GM23248 (cell line): ENCODE measurements at places on chromosomes 4 and X.

- no peak for DNase-seq
These were observed 71.5 kb downstream of the CYTL1 start for GRCh38 chr4:4947721-4948120.

- DNase-seq = peak; percentile 55
These were observed 59.8 kb downstream of the ARSJ start for GRCh38 chr4:113919611-113920010.

DNA sequence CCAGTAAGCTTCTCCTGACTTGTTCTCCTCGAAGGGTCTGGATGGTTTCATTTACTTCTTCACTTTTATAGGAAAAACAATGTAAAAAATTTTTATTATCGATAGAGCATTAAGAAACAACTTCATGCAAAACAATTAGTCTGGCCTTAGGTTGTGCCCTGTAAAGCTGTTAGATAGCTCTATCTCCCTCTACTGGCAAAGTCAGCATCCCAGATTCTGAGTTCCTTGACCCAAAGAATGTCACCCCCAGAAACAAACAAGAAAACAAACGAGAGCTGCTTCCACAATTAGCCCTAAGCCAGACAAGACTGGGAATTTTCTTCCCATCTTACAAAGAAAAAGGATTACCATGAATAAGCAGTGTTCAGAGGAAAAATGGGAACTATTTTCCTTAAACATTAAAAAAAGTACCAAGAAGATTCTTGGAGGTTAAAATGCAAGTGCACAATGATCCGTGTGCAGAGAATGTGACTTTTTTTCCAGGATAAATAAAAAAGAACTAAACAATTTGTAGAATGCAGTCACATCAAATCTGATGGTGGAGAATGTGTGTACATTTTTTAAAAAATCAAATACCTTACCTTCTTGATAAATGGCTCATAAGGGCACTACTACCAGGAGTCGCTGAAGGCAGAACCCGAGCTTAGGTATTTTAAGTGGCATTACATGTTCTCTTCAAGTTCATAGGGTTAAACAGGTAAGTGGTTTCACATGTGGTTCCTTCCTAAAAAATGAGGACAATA, 293.2 kb downstream of the FBXO8 start:
- peak; percentile 68 for DNase-seq

- DNase-seq = peak; percentile 41
These were observed 90.0 kb downstream of the AREG start for GRCh38 chr4:74534936-74535335.

DNA sequence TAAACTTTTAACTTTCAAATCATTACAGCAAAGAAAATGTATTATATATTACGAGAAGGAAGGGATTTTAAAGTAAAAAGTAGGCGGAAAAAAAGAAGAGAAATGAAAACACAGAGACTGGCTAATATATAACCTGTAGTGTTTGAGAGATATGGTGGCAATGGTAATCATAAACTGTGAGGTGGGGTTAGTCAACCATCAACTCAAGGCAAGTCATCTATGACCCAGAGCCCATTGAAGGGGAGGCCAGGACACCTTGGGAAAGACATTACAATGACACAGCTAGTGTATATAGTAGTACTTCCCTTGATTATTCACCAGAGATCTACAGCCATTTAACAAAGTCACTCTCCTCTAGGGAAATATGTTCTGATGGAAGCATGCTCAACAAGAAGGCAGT, 423.9 kb upstream of the PITX2 start:
- DNase-seq = no peak

DNA sequence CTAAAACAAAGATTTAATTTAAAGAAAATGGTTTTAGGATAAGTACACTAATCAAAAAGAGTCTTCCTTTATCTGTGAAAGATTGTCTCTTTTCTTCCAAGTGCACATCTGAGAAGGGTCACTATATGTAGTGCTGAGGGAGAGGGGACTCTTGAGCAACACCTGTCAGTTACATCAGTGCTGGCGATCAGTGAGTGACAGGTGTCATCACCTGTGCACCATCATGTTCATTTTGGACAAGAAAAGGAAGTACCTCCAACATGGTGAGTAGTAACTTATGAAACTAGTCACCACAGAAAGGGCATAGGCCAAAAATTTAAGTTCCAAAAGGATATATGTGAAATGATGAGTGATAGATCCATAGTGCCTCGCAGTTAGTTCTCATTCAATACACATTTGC, 55.7 kb downstream of the MCUB start:
- no peak for DNase-seq

- no peak for DNase-seq
These were observed 12.9 kb downstream of the TMEM131L start for GRCh38 chr4:153479101-153479500.

- no peak for DNase-seq
These were observed 20.1 kb upstream of the UVSSA start for GRCh38 chr4:1326751-1327525.

- no peak for DNase-seq
These were observed 4.2 kb downstream of the SLC49A3 start for GRCh38 chr4:684623-685327.

GRCh38 chr4:46270986-46271596, 118.8 kb downstream of the GABRA2 start:
- DNase-seq = peak; percentile 55

GRCh38 chrX:50812995-50813842, 775 bp downstream of the SHROOM4 start:
- DNase-seq = peak; percentile 77

- DNase-seq = no peak
These were observed 57.6 kb downstream of the SH3KBP1 start for GRCh38 chrX:19829814-19830213.

DNA sequence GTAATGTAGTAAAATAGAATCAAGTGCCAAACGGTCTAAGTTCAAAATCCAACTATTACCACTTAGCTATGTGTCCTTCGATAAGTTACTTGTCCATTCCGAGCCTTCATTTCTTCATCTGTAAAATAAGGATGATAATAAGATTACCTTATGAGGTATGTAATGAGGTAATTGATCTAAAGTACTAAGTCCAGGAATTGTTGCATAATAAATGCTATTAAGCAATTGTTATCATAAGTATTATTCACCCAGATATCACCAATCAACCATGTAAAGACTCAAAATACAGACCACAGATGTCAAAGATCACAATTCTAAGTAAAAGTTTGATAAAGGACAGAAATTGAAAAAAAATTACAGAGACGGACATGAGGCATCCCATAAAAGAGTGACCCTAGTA, 168.4 kb upstream of the POU3F4 start:
- no peak for DNase-seq

DNA sequence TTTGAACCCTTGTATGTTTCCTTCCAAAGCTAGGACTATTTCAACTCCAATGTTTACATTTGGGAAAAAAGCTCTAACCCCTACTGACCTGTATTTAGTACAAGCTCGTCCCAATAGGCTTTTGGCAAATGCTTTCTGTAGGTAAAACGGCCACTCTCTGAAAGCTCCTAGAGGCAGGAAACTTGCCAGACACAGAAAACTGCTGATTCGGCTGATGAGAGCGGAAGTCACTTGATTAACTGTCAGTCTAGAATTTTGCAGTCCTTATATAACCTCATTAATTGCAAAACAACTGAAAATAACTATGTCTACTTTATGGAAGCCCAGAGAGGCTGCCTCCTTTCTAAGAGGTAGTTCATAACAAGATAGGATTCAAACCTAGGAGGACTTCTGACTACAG, 108.1 kb downstream of the TSPAN7 start:
- no peak for DNase-seq

- DNase-seq = no peak
These were observed 77.4 kb downstream of the CLNK start for GRCh38 chr4:10607206-10607605.

- DNase-seq = no peak
These were observed 9.3 kb downstream of the RNF4 start for GRCh38 chr4:2478229-2478628.

DNA sequence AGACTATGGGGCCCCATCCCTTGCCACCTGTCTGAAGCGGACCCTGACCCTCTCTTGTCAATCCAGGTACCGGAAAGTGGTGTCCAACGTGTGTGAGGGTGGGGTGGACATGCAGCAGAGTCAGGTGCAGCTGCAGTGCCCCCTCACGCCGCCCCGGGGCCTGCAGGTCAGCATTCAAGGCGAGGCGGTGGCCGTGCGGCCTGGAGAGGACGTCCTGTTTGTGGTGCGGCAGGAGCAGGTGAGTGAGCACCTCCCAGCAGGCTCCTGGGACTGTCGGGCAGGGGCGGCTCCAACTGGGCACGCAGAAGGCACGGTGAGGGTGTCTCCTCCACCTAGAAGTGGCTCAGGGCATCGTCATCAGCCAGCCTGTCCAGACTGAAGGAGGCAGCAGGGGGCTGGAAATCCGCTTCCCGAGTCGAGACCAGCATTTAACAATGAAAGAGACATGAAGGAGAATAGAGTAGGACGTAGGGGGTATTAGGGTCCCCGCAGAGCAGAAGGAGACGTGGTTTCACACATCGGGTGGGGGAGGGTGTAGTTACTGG, 221.6 kb downstream of the AFAP1 start:
- no peak for DNase-seq

DNA sequence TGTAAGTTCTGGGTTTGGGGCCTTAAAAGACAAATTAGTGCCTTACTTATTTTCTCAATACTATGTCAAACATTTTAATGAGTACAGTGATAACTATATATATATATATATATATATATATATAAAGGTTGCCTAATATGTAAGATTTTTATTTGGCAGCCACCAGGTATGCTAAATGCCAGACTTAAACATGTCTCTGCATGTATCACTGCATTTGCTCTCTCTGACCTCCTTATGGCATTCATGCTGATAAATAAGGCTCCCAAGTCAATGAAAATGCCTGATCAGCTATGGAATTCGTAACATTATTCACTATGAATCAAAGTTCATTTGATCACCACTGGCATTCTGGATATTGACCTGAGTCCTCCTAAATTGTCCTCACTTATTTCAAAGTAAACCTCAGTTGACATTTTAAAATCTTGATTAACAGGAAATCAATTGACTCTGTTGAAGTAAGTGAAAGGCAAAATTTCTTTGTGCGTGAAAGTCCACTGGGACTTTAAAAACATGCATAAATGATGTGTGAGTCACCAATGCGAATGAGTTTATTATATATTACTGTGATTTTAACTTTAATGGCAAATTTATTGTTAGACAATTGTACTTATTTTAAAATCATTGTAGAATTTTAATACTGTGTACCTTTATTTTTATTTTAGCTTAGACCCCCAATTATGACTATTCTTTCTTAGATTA, 29.2 kb upstream of the AREG start:
- DNase-seq = no peak

DNA sequence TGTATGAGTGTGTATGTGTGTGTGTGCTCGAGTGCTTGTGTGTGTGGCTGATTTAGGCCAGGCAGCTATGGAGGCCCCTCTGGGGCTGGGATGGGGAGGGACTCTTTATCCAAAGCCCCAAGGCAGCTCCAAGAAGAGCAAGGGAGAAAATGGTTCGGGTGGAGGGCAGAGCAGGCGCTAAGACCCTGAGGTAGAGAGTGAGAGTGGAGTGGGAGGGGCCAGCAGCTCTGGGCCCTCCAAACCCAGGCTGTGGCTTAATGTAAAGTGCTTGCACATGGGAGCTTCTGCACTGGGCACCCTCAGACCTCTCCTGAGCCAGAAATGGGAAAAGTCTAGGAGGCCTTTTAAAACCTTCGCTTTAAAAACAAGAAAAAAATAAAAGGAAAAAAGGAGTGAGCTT, 233.5 kb upstream of the PSAPL1 start:
- no peak for DNase-seq

GRCh38 chr4:176335421-176335820, 15.7 kb downstream of the SPCS3 start:
- DNase-seq = peak; percentile 15

GRCh38 chr4:573122-573892, 2.8 kb downstream of the TMEM271 start:
- no peak for DNase-seq

DNA sequence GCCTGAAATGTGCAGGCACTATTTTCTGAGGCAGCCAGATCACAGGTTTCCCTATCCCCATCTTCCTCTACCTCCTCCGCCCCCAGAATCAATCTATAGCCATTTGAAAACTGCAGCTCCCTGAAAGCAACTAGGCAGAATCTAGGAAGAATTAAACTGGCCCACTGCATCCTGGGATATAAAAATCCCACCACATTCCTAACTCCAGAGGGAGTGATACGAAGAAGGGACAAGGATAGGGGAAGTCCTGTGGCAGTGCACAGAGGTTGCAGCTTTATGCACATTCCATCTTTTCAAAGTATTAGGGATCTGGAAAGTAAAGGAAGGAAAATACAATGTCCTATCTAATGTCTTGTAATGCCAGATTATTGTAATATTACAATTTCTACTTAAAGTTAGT, 18.3 kb upstream of the HERC3 start:
- peak; percentile 39 for DNase-seq

GRCh38 chr4:124684301-124684700, 28.2 kb downstream of the ANKRD50 start:
- no peak for DNase-seq

DNA sequence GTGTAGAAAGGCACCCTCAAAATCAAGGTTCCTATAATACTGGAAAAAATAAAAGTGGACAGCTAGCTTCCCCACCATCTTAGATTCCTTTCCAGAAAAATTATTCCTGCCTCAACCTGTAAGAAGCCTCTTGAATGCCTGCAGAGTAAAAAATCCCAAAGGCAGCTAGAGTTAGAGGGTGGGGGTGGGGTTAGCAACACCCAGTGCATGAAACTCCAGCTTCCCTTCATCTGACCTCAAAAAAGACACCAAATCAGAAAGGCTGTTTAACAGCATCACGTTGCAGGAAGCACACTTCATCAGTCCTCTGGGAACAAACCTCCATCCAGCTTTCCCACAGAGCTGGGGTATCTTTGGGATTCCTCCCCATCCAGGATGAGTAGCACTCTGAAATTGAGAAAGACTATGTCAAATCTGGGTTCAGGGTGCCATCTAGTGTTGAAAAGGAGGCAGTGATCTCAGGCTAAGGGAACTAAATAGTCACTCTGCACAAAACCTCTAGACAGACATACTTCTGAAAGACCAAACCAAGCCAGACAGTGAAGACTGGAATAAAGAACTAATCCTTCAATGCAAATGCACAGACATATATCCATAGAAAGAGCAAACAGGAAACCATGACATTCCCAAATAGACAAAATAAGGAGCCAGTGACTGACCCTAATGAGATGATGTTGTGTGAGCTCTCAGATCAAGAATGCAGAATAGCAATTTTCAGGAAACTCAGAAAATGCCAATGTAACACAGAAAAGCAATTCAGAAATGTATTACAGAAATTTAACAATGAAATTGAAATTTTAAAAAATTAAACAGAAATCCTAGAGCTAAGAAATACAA, 97.9 kb downstream of the ARHGEF9 start:
- peak; percentile 68 for DNase-seq

DNA sequence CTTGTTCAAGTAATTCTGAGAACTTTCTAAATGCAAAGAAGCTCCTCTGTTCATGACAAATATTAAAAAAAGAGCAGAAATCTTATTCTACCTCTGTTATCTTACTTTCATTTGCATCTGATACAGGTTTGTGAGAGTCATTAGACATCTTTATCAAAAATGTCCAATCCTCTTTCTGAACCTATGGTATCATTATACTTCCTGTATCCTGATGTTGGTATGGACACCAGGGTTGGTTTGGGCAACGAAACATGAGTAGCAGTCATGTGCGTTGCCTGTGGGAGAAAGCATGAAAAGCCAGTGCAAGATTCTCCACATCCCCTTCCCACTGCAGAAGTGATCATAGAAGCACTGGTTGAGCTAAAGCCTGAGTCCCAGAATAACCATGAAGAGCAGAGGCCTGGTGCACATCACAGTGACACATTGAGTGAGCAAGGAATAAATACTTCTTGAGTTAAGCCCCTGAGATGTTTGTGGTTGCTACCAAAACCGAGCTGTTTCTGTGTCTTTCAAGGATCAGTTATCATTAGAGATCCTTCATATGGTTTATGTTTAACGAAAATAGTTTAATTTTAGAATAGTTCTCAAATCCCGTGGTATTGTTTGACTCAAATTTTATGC, 197.2 kb downstream of the BANK1 start:
- no peak for DNase-seq
